ENCODE measurements at places on chromosomes 7 and 10.

DNA sequence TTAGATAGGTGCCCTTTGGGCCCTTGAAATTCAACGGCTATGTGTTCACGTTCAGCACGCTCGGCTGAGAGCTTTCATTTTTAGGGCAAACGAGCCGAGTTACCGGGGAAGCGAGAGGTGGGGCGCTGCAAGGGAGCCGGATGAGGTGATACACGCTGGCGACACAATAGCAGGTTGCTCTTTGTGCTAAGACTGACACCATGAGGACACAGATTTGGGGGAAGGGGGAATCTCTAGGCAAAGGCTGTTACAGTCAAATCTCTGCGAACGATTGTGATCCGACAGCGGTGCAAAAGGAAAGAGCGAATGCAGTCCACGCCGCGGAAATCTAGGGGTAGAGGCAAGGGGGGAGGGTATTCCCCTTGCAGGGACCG lies 667 bp downstream of the KLLN start:
- DNase-seq, result no peak

GRCh38 chr7:42192851-42193461 lies 44.1 kb downstream of the GLI3 start:
- DNase-seq, result no peak

- DNase-seq, result no peak
Measured at GRCh38 chr7:150381096-150381495, 2.0 kb downstream of the ZNF775 start.

GRCh38 chr7:20738518-20739481 lies 47.9 kb downstream of the SP8 start:
- DNase-seq, result no peak

DNA sequence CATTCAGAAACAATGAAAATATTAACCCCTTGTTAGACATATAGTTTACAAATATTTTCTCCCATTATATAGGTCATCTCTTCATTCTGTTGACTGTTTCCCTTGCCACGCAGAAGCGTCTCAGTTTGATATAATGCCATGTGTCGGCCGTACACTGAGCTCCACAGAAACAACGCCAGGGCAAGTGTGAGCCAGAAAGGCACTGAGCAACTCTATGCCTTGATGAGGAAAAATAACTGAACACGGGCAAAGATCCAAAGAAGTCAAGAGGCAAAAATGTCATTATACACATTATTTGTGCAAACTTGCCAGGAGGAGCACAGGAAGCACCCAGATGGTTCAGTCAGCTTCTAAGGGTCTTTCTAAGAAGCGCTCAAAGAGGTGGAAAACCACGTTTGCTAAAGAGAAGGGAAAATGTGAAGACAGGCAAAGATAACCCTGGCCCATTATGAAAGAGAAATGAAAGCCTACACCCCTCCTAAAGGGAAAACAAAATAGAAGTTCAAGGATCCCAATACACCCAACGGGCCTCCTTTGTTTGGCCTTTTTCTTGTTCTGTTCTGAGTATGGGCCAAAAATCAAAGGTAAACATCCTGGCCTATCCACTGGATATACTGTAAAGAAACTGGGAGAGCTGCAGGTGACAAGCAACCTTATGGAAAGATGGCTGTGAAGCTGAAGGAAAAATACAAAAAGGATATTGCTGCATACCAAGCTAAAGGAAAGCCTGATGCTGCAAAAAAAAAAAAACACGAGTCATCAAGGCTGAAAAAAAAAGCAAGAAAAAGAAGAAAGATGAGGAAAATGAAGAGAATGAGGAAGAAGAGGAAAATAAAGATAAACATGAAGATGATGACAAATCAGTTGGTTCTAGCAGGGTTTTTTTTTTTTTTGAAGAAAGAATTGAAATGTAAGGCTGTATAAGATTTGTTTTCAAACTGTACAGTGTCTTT lies 15.5 kb downstream of the ARHGAP12 start:
- DNase-seq, result peak; percentile 21

DNA sequence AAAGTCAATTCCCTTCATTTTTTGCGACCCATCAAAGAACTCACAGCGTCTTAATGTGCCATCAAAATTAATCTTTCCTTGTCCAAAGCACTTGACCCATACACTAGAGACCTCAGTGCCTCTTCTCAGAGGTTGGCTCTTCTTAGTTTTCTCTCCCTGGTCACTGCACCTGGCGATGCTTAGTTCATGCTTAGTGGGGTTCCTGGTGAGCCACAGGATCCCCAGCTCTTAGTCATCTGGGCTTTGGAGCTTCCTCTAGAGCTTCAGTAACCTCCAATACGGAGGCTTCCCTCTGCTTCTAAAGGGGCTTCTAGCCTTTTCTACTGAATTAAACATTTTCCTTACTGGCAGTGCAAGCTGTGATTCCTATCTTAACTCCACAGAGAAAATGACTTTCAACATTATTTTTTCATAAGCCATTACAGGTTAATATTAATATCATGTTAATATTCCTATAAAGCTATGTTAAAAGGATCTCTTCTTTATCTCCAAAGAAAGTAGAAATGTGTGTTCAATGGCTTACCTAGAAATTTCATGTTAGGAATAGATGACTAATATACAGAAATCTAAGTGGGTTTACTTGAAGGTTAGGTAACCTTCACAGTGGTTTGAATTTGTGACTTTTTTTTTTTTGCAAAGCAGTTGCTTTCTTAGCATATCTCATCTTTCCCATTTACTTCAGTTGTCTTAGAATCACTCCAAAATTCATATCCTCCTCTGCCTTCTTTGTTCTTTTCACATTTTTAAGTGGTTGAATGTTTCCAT lies 295.2 kb downstream of the CAMK1D start:
- no peak for DNase-seq

- peak; percentile 45 for DNase-seq
Measured at GRCh38 chr10:124092860-124093773, at the start of gene CHST15. TSS of gene CHST15 (minus strand) at chr10:124093598. CDS start at chr10:124046212, 47,386 bp downstream.

DNA sequence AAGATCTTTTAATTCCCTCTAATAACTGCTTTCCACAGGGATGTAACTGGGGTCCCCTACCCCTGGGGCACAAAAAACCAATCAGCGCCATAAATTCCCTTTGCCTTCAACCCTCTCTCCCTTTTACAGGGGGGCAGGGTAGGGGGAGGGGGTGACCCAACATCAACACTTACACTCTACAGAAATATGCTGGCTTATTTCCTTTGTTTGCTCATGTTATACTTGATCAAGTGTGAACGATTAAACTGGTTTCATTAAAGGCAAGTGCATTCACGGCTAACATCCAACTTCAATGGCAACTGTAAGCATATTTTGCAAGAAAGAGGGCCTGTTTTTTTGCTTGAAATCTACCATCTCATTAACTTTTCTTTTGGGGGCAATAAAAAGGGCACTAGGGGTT lies 2.9 kb downstream of the CTBP2 start:
- no peak for DNase-seq

DNA sequence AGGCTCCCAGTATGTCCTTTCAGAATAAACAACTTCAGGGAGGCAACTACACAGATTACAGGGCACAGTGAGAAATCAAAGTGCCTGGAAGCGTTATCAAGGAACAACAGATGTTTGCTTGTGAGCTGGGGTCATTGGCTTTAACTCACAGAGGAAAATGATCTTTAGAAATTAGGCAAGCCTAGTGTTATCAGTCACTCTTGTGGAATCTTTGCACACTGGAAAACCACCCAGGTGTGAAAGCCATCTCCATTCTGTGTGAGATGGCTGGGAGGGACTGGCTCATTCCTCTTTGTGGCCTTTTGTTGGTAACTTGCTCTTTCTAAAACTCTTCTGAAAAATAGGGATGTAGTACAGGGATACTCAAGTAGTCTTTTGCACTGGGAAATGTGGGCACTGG lies 716.0 kb downstream of the XPNPEP1 start:
- DNase-seq, result no peak

GRCh38 chr10:4234661-4235060 lies 449.7 kb upstream of the KLF6 start:
- DNase-seq, result peak; percentile 78

GRCh38 chr10:26423722-26424121 lies 14.4 kb upstream of the APBB1IP start:
- no peak for DNase-seq

GRCh38 chr10:131728286-131729228 lies 172.3 kb upstream of the PPP2R2D start:
- DNase-seq, result no peak

GRCh38 chr7:69108097-69108496 lies 490.2 kb upstream of the AUTS2 start:
- no peak for DNase-seq

DNA sequence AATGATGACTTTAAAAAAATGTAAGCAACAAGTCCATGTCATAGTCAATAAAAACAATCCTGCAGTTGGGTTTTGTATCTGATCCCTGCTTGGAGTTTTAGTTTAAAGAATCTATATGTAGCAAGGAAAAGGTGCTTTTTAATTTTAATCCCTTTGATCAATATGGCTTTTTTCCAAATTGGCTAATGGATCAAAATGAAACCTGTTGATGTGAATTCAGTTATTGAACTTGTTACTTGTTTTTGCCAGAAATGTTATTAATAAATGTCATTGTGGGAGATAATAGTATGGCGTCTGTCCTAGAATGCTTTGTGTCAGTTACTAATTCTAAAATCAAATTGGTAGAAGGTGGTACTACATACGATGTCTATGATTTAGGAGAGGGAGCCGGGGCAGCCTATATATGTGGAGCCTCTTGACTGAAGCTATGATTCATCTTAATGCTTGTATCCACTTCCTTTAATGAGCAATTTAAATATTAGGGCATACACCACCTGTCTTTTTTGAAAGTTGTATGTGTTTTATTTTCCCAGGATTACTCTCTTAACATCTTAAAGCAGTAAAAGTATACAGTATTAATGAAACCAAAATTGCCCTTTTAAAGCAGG lies 10.3 kb upstream of the PBLD start:
- DNase-seq, result no peak

DNA sequence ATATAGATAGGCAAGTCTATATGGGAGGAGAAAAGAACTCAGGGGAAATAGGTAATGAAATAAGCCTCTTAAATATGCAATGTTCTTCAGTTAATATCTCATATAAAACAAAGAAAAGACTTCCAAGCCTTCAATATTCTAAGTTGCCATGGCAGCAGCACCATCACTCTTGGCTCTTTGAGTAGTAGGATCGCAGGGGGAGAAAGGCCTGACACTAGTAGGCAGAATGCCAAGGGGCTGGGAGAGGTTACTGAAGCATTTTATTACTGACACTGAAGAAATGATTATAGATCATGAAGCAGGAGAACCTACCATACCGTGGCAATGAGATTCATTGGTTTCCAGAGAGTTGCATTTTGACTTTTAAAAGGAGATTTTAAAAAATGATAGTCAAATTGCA lies 193.9 kb downstream of the NXPH1 start:
- DNase-seq, result no peak

DNA sequence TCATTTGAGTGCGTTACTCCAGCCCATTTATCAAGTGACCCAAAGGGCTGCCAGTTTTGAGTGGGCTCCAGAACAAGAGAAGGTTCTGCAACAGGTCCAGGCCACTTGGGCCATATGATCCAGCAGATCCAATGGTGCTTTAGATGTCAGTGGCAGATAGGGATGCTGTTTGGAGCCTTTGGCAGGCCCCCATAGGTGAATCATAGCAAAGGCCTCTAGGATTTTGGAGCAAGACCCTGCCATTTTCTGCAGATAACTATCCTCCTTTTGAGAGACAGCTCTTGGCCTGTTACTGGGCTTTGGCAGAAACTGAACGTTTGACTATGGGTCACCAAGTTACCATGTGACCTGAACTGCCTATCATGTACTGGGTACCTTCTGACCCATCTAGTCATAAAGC lies 358.8 kb upstream of the SEMA3C start:
- no peak for DNase-seq

DNA sequence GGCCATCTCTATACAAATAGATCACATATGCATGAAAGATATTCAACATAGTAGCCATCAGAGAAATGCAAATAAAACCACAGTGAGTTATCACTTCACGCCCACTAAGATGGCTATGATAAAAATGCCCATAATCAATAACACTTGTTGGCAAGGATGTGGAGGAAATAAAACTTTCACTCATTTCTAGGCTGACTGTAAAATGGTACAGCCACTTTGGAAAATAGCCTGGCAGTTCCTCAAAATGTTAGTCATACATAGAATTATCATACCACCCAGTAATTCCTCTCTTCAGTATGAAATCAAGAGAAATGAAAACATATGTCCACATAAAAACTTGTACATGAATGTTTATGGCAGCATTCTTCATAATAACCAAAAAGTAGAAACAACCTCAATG lies 324.9 kb downstream of the LRRTM3 start:
- no peak for DNase-seq

- DNase-seq, result no peak
Measured at GRCh38 chr7:93678185-93678584, 103.7 kb upstream of the CALCR start.

DNA sequence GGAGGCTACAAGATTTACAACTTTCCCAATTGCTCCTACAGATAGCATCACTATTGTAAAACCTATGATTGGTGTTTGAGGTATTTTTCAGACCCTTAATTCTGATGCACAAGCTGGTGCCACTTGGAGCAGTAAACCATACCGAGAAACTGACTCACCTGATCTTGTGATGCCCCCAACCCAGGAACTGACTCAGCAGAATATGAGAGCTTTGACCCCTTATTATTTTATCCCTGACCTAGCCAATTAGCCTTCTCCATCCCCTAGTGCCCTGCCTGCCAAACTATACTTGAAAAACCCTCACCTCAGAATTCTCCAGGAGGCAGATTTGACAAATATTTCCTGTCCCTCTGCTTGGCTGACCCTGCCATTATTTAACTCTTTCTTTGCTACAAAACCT lies 585.9 kb upstream of the GHITM start:
- no peak for DNase-seq

DNA sequence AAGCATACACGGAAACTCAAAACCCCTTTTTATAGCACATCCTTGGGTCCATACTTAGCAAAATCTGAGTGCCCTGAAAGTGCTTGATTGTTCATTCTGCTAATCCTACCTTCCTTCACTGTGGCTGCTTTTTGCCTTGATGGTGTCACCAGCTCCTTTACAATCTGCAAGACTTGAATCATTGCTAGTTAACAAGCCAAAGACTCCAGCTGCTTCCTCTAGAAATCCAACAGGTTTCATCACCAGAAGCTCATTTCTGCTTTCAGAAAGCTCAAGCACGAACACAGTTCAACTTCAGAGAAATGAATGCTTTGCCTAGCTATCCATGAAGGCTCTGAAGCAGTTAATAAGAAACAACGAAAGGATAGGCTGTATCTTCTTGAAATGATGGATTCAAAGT lies 38.0 kb downstream of the USP6NL start:
- peak; percentile 66 for DNase-seq

Measured in cardiac fibroblast (primary cell).